GM23248 (cell line): ENCODE measurements at places on chromosomes 5 and 9. TPM values are rescaled to one million over a fixed set of nuclear protein-coding genes. Genes with fewer than 3 reads are reported as not detected.

ANKRD18A gene
- not detected in 2 replicates for polyA plus RNA-seq

LSM11 gene
- 0.52 and 0.79 TPM in 2 replicates for polyA plus RNA-seq

REXO4 gene
- polyA plus RNA-seq: 17.5 and 22.1 TPM in 2 replicates

ACTBL2 gene
- 0.24 and 0.34 TPM in 2 replicates for polyA plus RNA-seq

SPATA31D4 gene
- not detected in 2 replicates for polyA plus RNA-seq

SPATA31A6 gene
- polyA plus RNA-seq: not detected in 2 replicates

PLPP1 gene
- polyA plus RNA-seq: 58.1 and 63.5 TPM in 2 replicates

FAM219A gene
- polyA plus RNA-seq: 7.6 and 7.8 TPM in 2 replicates

PCSK1 gene
- 1.2 and 1.6 TPM in 2 replicates for polyA plus RNA-seq

PLPP7 gene
- 0.65 and 0.67 TPM in 2 replicates for polyA plus RNA-seq

IFNB1 gene
- polyA plus RNA-seq: not detected in 2 replicates

- DNase-seq: no peak
These were observed 218.4 kb downstream of the CACNA1B start for GRCh38 chr9:138095813-138096518.

GRCh38 chr5:3342271-3343100 lies 253.1 kb upstream of the IRX1 start:
- DNase-seq: no peak

DNA sequence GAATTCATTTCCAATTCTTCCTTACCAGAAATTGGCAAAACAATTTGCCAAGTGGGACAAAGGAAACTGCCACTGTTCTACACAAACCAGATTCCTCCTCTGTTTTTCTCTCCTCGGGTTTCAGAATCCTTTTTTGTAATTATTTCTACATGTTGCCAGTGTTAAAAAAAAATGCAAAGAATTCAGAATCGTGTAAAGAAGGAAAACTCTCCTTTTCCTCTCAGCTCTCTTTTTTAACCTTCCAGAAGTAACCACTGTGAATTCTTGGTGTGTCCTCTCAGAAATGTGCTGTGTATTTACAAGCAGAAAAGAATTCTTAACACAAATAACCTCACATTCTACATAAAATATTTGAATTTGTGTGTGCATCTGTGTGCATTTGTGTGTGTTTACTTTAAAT lies 224.6 kb downstream of the DRD1 start:
- DNase-seq: no peak

DNA sequence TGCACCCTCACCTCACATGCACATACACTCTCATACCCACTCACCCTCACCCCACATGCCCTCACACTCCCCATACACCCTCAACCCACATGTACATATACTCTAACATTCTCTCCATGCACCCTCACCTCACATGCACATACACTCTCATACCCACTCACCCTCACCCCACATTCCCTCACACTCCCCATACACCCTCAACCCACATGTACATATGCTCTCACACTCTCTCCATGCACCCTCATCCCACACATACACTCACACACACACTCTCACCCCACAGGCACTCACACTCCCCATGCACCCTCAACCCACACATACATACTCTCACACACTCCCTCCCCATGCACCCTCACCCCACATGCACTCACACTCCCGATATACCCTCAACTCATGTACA lies 550.2 kb upstream of the DAP start:
- no peak for DNase-seq

GRCh38 chr5:134938030-134938429 lies 29.7 kb upstream of the CATSPER3 start:
- no peak for DNase-seq

DNA sequence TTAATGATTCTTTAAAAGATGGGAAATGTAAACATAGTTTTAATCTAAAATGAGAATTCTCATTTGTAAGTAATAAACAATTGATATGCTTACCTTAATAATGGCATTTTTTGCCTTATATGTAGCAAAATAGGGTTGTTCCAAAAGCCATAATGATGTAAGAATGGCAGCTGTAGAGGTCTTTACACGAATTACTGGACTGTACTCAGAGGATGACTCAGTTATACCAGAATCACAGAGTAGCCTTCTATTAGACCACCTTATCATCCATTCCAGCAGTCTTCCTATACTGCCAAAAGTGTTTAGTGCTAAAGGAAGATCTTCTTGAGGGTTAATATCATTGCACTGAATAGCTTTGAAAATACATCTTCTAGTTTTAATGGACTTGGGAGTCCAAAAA lies 66.5 kb downstream of the CPLANE1 start:
- DNase-seq: no peak

GRCh38 chr9:86602715-86603114 lies 248.5 kb upstream of the TUT7 start:
- peak; percentile 25 for DNase-seq

DNA sequence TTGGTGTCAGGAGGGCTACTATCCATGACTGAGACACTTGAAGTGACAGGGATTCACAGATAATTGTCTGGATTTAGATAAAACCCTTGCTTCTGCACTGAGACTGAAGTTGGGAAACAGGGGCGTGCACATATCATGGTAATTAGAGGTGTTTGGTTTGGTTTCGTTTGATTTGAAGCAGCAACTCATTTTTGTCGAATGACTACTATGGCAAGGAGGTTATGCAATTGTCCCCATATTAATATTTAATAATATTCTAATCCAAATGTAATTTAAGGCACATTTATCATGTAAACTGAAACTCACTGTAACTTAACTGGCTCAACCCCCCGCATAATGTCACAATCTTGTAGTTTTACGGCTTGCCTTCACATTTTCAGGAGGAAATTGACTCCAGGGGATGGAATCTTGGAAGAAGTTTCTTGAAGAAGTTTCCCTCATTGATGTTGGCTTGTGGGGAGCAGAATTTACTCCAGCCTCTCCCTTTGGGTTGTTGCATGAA lies 12.5 kb downstream of the ZNF366 start:
- DNase-seq: peak; percentile 75

DNA sequence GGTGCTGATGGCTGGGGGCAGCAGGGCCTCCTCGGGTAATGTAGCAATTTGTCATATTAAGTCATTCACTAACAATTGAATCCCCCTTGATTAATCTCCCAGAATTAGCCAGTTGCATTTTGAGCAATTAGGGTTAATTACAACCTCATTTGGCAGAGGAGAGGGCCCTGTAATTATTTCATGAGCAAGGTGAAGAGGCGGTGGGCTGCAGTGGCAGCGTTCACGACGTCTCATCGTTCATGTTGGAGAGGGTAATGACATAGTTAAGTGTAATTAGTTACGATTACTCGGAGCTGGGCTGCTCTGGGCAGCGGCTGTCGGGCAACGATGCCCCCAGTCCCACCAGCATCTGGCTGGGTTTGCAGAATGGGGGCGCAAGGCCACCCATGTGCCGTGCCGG lies 46.0 kb downstream of the NEK6 start:
- no peak for DNase-seq

GRCh38 chr5:169354263-169354662 lies 53.3 kb upstream of the SLIT3 start:
- DNase-seq: peak; percentile 44

GRCh38 chr9:125280945-125281344 lies 19.3 kb downstream of the GAPVD1 start:
- DNase-seq: no peak

DNA sequence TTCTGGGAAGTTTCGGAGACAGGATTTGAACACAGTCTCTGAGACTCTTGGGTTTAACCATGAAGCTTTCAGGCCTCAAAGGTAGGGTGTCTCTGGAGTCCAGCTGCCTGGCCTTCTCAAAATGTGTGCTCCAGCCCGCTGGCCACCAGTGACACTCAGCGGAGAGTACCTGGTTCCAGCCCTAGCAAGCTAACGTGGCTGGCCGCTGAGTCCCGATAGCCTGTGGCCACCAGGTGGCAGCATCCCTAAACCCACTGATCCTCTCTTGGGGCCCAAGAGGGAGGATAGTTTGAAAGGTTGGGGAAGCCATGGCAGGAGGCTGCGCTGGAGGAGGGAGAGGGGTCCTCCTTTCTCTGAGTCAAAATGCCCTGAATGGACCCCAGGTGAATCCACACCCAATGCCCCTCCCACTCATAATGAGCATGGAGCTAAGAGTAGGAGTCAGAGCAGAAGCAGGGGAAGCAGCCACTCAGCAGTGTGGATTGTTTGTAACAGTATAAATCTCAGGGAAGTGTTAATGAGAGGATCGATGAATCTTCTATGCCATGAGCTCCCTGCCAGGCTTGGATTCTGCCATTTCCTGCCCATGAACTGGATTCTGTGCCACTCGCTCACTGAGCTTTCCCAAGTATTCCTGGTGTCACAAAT lies 5.4 kb upstream of the TIFAB start:
- DNase-seq: peak; percentile 74

DNA sequence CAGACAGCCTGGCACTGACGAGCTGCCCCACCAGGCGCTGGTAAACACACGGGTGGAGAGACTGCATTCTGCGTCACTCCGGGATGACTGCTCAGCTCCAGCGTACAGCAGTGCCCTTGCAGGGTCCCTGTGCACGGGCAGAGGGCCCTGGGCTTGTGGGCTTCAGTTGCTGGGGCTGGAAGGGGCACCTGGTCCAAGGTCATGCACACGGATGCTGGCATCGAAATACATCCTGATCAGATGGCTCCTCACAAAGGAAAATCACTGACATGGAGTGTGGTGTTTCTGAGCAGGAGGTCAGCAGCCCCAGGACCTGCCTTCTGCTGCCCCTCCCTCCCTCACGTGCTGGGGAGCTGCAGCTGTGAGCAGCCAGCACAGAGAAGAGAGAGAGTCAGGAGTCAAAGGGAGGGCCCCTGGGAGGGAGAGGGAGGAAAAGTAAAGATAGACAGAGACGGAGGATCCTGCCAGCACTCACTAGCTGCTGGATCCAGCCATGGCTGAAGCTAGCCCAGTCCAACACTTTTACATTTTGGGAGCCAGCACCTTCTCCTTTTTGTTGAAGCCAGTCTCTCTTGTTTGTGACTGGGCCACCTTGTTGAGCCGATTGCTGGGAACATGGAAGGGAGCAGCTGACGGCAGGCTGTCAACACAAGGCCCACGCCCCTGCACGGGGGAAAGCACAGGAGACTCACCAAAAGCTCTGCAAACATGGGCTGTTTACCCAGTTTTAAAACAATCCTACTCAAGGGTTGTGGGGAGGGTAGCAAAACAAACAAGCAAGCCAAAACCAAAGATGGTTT lies 166.5 kb upstream of the PHYKPL start:
- DNase-seq: no peak

GRCh38 chr9:134378901-134379338 lies 52.7 kb downstream of the RXRA start:
- DNase-seq: peak; percentile 71

- DNase-seq: no peak
These were observed 247.9 kb downstream of the DOCK8 start for GRCh38 chr9:462606-463005.

DNA sequence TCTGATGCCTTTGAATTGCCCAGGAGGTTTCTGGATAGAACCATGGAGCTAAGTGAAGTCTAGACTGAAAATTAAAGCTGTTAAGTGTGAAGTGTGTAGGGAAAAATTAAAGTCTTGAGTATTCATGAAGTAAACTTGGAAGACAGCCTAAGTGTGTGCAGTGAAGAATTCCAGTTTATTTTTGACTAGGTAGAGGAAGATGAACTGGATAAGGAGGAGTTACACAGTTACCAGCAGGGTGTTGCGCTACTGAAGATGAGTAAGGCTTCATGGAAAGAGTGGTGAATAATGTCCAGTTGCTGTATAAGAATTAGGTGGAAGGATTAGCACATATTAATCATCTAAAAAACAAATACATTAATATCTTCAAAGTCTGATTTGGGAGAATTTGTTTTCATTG lies 5.7 kb upstream of the CHD1 start:
- peak; percentile 79 for DNase-seq

DNA sequence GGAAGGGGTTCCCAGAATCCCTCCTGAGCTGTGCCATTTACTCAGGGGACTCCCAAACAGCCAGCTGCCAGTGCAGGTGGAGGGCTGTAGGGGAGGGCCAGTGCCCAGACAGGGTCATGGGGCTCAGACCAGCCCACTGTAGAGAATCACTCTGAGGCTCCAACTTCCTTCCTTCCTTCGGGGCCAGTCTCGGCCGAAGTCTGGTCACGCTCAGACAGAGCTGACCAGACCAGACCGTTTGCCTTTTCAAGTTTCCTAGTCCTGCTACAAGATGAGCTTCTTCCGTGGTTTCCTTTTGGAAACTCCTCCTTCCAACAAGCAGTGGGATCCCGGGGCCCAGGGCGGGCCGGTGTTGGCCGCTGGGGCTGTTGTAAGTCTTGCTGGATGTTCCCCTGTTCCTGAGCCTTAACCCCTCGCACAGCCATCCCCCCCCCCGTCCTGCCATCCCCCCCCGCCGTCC lies 52.6 kb downstream of the SAR1B start:
- DNase-seq: no peak

DNA sequence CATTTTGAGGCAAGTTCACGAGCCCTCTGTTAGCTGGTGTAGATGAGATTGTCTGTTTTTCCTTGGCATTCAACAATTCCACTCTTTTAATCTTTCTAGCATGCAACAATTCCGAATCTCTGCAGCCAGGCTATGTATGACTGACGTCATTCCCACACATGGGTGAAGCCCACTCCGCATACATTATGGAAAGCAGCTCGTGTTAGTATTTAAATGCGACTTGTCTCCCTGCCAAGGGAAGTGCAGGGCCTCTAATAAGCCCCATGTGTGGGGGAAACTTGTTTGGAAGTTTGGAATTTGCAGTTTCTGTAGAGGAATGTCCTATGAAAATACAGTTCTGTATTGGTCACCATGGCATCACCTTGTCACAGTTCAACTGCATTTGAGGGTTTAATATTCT lies 146.0 kb upstream of the FBXL7 start:
- DNase-seq: no peak

- DNase-seq: peak; percentile 74
These were observed 24.6 kb downstream of the NR2F1 start for GRCh38 chr5:93607367-93608258.

GRCh38 chr9:34203275-34203991 lies 24.6 kb downstream of the UBAP1 start:
- DNase-seq: peak; percentile 46

DNA sequence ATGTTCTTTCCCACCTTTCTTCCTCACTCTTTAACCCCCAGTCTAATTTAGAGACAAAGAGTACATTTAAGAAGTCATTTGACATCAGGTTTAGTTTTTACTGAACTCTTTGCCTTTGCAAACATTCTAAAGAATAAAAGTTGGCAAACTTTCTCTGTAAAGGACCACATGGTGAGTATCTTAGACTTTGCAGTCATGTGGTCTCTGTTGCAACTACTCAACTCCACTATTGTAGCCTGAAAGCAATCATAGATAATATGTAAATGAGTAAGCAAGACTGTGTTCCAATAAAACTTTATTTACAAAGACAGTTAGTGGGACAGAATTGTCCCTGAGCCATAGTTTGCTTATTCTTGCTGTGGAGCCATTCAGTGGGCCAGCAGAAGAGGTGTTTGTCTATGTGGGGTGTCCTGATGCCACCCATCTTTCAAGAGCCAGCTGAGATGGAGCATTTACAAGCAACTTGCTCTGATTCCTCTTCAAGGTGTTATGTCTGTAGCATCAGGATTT lies 25.4 kb downstream of the ABLIM3 start:
- DNase-seq: no peak
